Activated CD4-positive, alpha-beta T cell treated with anti-CD3 and anti-CD28 coated beads, Interleukin-2, amount 50 U/mL, for 48 hours (primary cell): ENCODE measurements at places on chromosomes 3 and 15.

- no peak for DNase-seq
Observed at GRCh38 chr15:60829416-60829815, 350.5 kb upstream of the ICE2 start.

DNA sequence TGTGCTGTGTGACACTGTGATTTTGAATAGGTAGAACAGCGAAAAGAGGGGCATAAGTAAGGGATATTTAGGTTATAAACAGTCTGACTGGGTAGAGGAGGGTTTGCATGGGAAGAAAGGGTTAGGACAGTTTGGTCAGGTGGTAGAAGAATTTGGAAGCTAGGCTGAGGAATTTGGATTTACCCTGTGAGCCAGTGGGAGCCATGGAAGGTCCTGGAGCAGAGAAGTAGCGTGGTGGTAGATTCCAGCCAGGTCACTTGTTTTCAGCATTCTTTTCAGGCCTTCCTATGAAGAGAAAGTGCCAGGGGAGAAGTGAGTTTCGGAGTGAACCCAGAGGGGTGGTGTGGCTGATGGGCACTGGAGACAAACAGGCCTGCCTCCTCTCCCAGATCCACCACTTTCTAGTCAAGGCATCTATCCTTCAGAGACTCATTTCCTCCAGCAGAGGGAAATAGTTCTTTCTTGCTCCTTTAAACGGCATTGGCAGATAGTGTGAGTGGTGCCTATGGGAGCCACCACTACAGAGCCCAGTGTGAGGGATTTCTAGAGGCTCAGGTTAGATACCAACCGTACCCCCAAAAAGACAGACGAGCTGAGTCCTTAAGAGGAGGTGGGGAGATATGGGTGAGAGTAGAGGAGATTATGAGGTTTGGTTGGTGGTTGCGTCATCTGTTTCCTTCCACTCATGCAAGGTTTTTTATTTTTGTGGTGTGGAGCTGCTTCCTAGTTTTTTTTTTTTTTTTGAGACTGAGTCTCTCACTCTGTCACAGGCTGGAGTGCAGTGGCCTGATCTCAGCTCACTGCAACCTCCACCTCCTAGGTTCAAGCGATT is 21.2 kb downstream of the PXK start:
- DNase-seq = no peak

DNA sequence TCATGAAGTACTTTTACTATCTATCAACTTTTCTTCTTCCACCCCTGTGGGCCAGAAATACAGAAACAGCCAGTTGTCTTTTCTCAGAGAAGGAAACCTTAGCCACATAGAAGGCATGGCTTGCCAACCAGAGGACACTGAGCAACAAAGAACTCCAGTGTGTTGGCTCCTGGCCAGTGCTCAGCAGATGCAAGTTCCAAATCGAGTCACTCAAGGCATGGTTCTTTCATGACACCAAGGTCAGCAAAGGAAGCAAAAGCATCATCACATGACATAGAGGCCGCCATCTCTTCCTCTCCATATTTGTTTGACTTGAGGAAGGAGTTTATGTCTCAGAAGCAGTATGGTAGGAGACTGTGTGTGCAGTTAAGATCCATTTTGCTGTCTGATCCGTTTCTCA is 92.2 kb downstream of the MYLK start:
- no peak for DNase-seq

GRCh38 chr3:100402891-100403290 is 1.6 kb downstream of the LNP1 start:
- DNase-seq = no peak
